Esophagus muscularis mucosa (tissue), 4 donors: ENCODE measurements at places on chromosomes 5 and 9. TPM values are rescaled to one million over a fixed set of nuclear protein-coding genes. Genes with fewer than 3 reads are reported as not detected.

Gene UGCG
- 87.8 TPM for total RNA-seq

Gene SPATA31D4
- not detected for total RNA-seq

Gene SOX30
- not detected for total RNA-seq

Gene FST
- total RNA-seq = 16.4 TPM

Gene SPATA31A3
- not detected for total RNA-seq

Gene GM2A
- total RNA-seq = 29.5 TPM

Gene SOHLH1
- total RNA-seq = not detected

Gene PCDHGA1
- total RNA-seq = 0.45 TPM

Gene UBE2D2
- total RNA-seq = 90.9 TPM

Gene MYMK
- total RNA-seq = not detected

Gene SH3GL2
- 6.7 TPM for total RNA-seq

Gene MRNIP
- total RNA-seq = 25.1 TPM

Gene GHR
- 5.3 TPM for total RNA-seq

Gene LECT2
- total RNA-seq = not detected

Gene TCERG1
- total RNA-seq = 30.3 TPM
